Cardiac muscle cell (in vitro differentiated cells and primary cell): ENCODE measurements at places on chromosomes 11 and 22. TPM values are rescaled to one million over a fixed set of nuclear protein-coding genes. Genes with fewer than 3 reads are reported as not detected.

GRCh38 chr11:65787649-65788622 lies 1.1 kb downstream of the OVOL1 start:
- no peaks in the 10 kb centered on the region for H3K4me1 ChIP-seq
- peaks cover 57% of the 10 kb centered on the region for H3K27me3 ChIP-seq
- no peaks in the 10 kb centered on the region for H3K36me3 ChIP-seq
- no peak for DNase-seq

- no peaks in the 10 kb centered on the region for H3K36me3 ChIP-seq
- H3K4me1 ChIP-seq: peaks cover 12% of the 10 kb centered on the region
- DNase-seq: no peak
- H3K27ac ChIP-seq: no peak overlapping the region
- H3K27me3 ChIP-seq: no peaks in the 10 kb centered on the region
Measured at GRCh38 chr11:71466358-71466757, 13.4 kb downstream of the NADSYN1 start.

- H3K4me1 ChIP-seq: peaks cover 15% of the 10 kb centered on the region
- H3K4me3 ChIP-seq: no peak overlapping the region
- peak overlapping the region; percentile 78 for H3K27ac ChIP-seq
- H3K36me3 ChIP-seq: peaks cover 24% of the 10 kb centered on the region
- no peaks in the 10 kb centered on the region for H3K27me3 ChIP-seq
Measured at GRCh38 chr11:67286621-67287333, 2.3 kb upstream of the ANKRD13D start.

DNA sequence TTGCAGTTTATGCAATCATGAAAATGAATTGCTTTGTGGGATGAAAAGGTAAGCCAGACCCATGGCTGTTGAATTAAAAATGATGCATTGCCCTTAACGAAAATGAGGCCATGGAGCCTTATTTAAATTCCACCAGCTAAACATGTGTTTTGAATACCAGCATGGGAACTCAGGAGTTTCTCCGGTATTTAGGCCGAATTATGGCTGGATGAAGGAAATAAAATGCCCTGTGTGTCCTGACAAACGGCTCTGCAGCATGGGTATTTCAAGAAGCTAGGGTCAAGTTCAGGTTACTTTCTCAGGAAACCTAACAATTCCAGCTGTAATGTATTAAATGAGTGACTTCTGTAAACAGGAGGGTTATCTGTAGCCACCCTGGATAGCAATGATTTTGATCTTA lies 38.3 kb downstream of the AMOTL1 start:
- no peak overlapping the region for H3K27ac ChIP-seq
- H3K36me3 ChIP-seq: no peaks in the 10 kb centered on the region
- no peak for DNase-seq
- H3K4me3 ChIP-seq: no peak overlapping the region
- no peaks in the 10 kb centered on the region for H3K4me1 ChIP-seq

GRCh38 chr11:108826136-108826535 lies 161.3 kb downstream of the DDX10 start:
- no peaks in the 10 kb centered on the region for H3K4me1 ChIP-seq
- H3K27ac ChIP-seq: no peak overlapping the region
- no peak overlapping the region for H3K4me3 ChIP-seq
- H3K36me3 ChIP-seq: no peaks in the 10 kb centered on the region
- DNase-seq: no peak

GRCh38 chr11:10473371-10473770 lies 18.3 kb downstream of the AMPD3 start:
- no peaks in the 10 kb centered on the region for H3K36me3 ChIP-seq
- no peaks in the 10 kb centered on the region for H3K27me3 ChIP-seq
- no peak overlapping the region for H3K27ac ChIP-seq

- H3K4me3 ChIP-seq: peak within 1 kb of the TSS; percentile 32
- H3K36me3 ChIP-seq: no peaks in the 10 kb centered on the region
- no peak within 1 kb of the TSS for H3K27ac ChIP-seq
- no peaks in the 10 kb centered on the region for H3K4me1 ChIP-seq
- H3K27me3 ChIP-seq: peaks cover 59% of the 10 kb centered on the region
Measured at GRCh38 chr11:119340335-119341221, at the start of gene C1QTNF5. C1QTNF5 (minus strand) TSS chr11:119340883; CDS start chr11:119340397, 486 bp downstream.

GRCh38 chr11:393219-394033 lies 583 bp upstream of the PKP3 start:
- no peaks in the 10 kb centered on the region for H3K36me3 ChIP-seq
- peaks cover 3% of the 10 kb centered on the region for H3K27me3 ChIP-seq
- no peak overlapping the region for H3K27ac ChIP-seq
- H3K4me1 ChIP-seq: no peaks in the 10 kb centered on the region
- H3K4me3 ChIP-seq: no peak overlapping the region
- no peak for DNase-seq

- no peaks in the 10 kb centered on the region for H3K36me3 ChIP-seq
- no peaks in the 10 kb centered on the region for H3K27me3 ChIP-seq
- H3K4me1 ChIP-seq: no peaks in the 10 kb centered on the region
- H3K4me3 ChIP-seq: peak overlapping the region; percentile 59
- peak overlapping the region; percentile 63 for H3K27ac ChIP-seq
Measured at GRCh38 chr22:29580200-29580810, 608 bp downstream of the NIPSNAP1 start.

NXPE1 gene
- polyA plus RNA-seq: not detected in 2 replicates

- no peaks in the 10 kb centered on the region for H3K4me1 ChIP-seq
- H3K36me3 ChIP-seq: no peaks in the 10 kb centered on the region
- H3K4me3 ChIP-seq: no peak overlapping the region
- H3K27me3 ChIP-seq: no peaks in the 10 kb centered on the region
- no peak for DNase-seq
- H3K27ac ChIP-seq: no peak overlapping the region
Measured at GRCh38 chr11:33021937-33022336, 6.3 kb downstream of the DEPDC7 start.

SMTN gene
- polyA plus RNA-seq: 33.9 and 54.0 TPM in 2 replicates

- H3K4me3 ChIP-seq: no peak overlapping the region
- H3K27me3 ChIP-seq: no peaks in the 10 kb centered on the region
- no peaks in the 10 kb centered on the region for H3K36me3 ChIP-seq
Measured at GRCh38 chr11:131441051-131441810, 70.8 kb downstream of the NTM start.

GRCh38 chr11:72585762-72586311 lies 88.4 kb downstream of the PDE2A start:
- peaks cover 84% of the 10 kb centered on the region for H3K27me3 ChIP-seq
- H3K27ac ChIP-seq: no peak overlapping the region
- no peak overlapping the region for H3K4me3 ChIP-seq
- no peaks in the 10 kb centered on the region for H3K4me1 ChIP-seq
- H3K36me3 ChIP-seq: no peaks in the 10 kb centered on the region

XNDC1N gene
- polyA plus RNA-seq: 6.3 and 7.9 TPM in 2 replicates

RFPL2 gene
- polyA plus RNA-seq: 0.19 and 0.40 TPM in 2 replicates

MMP8 gene
- polyA plus RNA-seq: not detected in 2 replicates

GRCh38 chr11:13784441-13784840 lies 116.0 kb downstream of the FAR1 start:
- no peaks in the 10 kb centered on the region for H3K4me1 ChIP-seq
- no peak overlapping the region for H3K4me3 ChIP-seq
- H3K36me3 ChIP-seq: no peaks in the 10 kb centered on the region
- H3K27me3 ChIP-seq: no peaks in the 10 kb centered on the region
- no peak overlapping the region for H3K27ac ChIP-seq
- DNase-seq: no peak

DNA sequence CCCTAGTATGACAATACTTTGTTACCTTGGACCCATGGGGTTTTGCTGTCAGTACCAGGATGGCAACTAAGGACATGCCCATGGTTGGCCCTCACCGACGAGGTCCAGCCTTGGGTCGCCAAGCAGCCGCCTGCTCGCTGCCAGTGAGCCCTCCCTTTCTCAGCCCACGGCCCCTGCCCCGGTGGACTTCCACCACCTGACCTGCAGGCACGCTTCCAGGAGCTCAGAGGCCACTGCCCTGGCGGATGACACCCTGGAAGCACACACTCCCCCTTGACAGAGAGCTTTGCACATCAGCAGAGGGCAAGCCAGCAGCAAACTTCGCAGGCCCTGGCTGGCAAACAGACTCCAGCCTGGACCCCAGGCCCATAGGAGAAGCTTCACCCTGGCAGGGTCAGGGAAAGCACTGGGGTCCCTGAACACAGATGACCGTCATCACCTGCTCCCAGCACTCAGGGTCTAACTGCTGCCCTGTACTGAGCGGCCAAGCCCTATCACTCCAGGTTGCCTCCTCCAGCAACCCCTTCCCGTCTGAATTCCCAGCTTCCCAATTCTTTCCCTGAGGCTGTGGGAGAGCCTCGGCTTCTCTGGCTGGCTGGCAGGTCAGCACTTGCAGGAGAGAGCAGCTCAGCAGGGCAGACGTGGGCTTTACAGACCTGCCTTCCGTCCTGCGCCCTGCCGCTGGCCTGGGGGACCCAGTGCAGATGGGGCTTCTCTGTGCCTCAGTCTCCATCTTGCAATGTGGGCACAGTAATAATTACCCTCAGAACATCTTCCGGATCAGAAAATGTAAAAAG lies 2.7 kb upstream of the PPARA start:
- no peak overlapping the region for H3K4me3 ChIP-seq
- peaks cover 8% of the 10 kb centered on the region for H3K27me3 ChIP-seq
- H3K27ac ChIP-seq: no peak overlapping the region
- no peaks in the 10 kb centered on the region for H3K36me3 ChIP-seq
